Choroid plexus epithelial cell (primary cell): ENCODE measurements at places on chromosomes 11 and 22.

DNA sequence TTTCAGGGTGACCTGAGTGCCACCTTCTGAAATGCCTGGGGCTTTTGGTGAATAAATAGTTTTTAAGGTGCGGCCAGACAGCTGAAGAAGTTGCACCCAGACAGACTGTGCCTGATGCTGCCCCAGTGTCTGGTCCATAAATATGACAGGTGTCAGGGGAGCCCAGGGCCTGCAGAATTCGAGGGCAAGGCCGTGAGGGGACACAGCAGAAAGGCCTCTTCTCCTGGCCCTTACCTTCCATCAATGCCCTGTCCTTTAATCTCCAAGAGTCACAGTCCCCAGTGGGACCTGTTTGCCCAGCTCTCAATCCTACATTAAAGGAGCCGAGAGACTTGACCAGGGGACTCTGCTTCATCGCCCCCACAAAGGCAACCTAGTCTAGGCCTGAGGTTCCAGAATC lies 45.7 kb downstream of the NAT10 start:
- no peak for DNase-seq

GRCh38 chr11:27356624-27357222 lies 6.3 kb downstream of the CCDC34 start:
- no peak for DNase-seq

GRCh38 chr11:130323452-130324450 lies 9.0 kb upstream of the ZBTB44 start:
- DNase-seq, result peak; percentile 26

DNA sequence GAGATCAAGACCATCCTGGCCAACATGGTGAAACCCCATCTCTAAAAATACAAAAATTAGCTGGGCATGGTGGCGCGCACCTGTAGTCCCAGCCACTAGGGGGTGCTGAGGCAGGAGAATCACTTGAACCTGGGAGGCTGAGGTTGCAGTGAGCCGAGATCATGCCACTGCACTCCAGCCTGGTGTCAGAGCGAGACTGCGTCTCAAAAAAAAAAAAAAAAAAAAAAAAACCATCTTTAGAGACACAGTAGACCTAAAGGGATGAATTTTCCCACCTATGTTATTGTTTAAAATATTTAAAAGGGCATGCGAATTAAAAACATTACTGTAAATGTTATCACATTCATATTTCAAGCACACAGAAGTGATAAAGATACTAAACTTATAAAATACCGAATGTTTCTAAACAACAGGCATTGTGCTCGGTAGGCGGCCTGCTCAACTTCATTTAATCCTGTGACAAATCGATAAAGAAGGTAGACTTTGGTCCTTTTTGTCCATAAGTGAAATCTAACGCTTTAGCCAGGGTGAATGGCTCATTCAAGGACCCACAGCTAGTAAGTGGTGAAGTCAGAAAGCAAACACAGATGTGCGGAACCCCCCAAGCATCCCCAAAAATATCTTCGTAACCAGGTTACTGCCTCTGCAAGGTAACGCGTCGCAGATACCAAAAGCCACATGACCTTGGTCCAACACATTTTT lies 16.1 kb downstream of the NCAPD3 start:
- peak; percentile 45 for DNase-seq

DNA sequence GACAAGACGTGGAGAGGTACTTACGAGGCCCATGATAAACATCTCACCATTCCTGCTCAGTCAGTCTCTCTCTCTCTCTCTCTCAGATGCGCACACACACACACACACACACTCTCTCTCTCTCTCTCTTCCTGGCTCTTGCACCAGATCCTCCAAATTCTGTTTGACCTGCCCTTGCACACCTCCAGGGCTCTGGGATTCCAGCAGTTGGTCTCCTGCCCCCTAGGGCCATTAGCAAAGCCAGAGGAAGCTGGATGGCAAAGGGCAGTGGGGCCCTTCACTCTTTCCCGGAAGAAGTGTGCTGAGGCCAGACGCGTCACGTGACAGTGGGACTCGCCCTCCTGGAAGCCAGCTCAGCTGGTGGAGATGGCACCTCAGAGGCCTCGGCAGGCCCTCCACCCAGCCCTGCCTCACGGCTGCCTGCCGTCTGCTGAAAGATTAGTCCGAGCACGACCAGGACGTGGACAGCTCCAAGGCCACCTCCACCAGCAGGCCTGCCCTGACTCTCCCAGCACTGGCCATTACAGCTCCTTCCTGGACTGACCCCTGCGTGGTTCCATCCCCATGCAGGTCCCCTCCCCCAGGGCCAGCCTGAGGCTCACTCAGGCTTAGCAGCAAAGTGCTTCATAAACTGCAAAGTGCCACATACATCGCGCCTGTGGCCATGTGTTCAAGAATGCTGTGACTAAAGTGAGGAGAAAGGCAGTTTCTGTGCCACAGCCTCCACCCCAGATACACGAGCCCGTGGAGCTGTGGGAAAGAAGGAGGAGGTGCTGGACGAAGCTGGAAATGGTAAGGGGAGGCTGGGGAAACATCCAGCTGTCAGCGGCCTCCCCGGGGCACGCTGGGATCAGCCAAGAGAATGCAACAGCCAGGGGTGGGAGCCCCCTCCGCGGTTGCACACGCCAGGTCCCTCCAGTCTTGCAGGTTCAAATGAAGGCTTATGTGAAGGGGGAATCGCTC lies 3.7 kb downstream of the PDGFB start:
- peak; percentile 44 for DNase-seq

- no peak for DNase-seq
Observed at GRCh38 chr11:128493570-128493965, 93.8 kb downstream of the ETS1 start.

GRCh38 chr11:73353422-73353821 lies 22.8 kb upstream of the RELT start:
- no peak for DNase-seq

DNA sequence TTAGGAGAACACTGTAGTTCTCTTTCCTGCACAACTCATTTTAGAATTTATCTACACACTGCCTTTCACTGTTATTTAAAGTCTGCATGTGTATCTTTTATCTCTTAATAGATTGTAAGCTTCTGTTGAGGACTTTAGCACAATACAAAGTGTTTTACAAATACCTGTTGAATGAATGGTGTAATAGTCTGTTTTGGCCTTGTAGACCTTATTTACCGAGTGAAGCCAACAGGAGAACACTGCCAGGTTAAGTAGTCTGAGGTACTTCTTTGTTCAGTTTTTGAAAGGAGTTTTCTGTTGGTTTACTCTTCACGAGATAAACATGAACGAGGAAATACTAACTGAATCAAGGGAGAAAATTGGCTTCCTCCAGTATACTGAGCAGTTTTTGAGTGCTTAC lies 31.0 kb downstream of the SIK2 start:
- DNase-seq, result no peak

DNA sequence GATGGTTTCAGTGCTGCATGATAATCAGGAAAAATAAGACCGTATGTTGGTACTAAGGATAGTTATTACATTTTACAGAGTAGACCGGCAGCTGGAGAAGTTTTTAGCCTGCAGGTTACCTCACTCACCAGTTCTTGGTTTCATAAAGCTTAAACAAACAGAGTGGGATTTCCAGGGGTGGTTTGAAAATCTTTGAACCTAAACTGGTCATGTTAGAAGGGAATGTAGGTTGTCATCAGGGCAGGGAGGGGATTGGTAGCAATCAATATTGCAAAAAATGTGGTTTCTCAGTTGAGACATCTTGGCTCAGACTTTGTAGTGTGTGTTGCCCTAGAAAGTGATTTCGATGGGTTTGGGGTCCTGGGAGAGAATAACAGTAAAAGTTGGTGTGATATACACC lies 17.5 kb downstream of the EXT2 start:
- DNase-seq, result no peak

- DNase-seq, result peak; percentile 17
Observed at GRCh38 chr11:120652705-120653335, 141.3 kb downstream of the GRIK4 start.

GRCh38 chr22:41909310-41910049 lies 5.4 kb downstream of the SHISA8 start:
- DNase-seq, result no peak
